ENCODE measurements at places on chromosomes 1 and 21. TPM values are rescaled to one million over a fixed set of nuclear protein-coding genes. Genes with fewer than 3 reads are reported as not detected.

DNA sequence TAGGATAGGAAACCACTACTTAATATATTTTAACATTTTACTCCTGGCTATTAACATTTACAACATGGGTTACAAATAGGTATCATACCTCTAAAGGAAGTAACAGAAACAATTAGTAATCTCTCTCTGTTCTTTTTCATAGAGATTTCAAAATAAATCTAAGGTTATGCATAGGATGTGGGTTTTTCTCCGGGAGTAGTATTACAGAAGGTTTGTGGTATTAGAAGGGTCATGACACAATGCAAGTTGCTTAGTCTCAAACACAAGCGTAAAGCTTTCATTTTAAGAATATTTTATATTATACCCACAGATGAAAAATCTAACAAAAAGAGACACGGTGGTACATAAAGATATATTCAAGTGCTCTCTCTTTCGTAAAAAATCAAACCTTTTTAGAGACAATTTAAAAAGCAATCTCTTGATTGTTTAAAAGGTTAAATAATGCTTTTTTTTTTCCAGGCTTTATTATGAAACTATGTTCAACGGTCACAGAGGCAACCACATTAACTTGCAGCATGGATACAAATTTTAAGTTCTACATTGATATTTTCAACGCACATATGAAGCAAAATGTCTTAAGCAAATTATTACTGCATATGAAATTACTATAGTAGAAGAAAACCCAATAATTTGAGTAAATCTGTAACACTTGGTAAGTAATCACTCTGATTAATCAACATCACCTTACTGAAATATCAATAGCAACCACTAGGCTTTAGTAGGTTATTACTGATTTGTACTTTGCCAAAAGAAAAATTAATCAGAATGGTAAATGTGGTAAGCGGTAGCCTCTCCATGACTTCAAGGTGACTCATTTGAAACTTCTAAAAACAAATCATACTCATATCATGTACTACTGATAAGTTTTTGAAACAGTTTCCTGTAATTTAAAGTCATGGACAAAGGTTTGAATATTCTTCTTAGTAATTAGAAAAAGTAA is 97.4 kb upstream of the GFI1 start:
- H3K36me3 ChIP-seq = peaks cover 19% of the 10 kb centered on the region
- peaks cover 66% of the 10 kb centered on the region for H3K4me1 ChIP-seq
- peak overlapping the region; percentile 95 for H3K27ac ChIP-seq
- H3K27me3 ChIP-seq = no peaks in the 10 kb centered on the region

DNA sequence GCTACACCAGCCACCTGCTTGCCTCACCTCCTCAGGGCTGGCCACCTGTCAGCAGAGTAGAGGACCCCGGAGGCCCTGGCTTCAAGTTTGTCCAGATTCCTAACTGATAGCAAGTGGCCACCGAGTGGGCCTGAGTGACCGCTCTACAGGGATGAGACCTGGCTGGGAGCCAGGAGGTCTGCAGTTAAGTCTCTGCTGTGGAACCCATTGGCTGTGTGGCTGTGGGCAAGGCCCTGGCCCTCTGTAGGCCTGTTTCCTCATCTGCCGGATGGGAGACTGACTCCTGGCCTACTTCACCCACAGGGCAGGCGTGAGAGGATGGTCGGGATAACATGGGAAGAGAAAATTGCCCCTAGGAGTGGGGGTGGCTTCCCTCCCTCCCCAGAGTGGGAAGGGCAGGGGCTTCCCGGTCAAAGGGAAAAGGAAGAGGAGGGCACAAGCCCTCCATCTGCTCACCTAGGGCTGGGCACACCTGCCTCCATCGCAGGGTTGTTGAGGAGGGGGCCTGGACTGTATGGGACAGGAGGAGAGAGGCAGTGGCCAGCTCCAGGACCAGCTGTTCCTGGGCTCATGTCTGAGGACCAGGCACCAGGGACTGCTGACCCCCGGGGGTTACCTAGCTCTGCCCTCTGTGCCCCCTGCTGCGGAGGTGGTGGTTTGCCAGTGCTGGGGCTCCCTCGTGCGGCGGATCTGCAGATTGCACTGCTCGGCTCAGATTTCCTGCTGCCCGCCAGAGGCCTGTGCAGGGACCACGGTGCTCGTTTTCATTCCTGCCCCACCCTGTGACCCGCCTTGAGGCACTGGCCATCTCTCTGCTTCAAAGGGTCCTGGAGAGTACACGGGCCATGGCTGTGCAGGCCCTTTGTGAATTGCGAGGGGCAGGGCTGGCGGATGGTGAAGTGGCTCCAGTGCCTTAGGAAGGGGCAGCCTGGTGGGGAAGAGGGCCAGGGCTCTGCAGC is 9.1 kb upstream of the MTFR1L start:
- no peaks in the 10 kb centered on the region for H3K4me1 ChIP-seq
- no peak overlapping the region for H3K27ac ChIP-seq
- DNase-seq = peak; percentile 89
- H3K27me3 ChIP-seq = no peaks in the 10 kb centered on the region

- DNase-seq = no peak
- no peak overlapping the region for H3K27ac ChIP-seq
- H3K4me1 ChIP-seq = no peaks in the 10 kb centered on the region
- no peak overlapping the region for H3K4me3 ChIP-seq
- H3K27me3 ChIP-seq = peaks cover 5% of the 10 kb centered on the region
Observed at GRCh38 chr1:171055966-171056643, 34.6 kb upstream of the FMO3 start.

GRCh38 chr21:23725576-23725975 is 1881.7 kb downstream of the MRPL39 start:
- DNase-seq = no peak
- H3K4me3 ChIP-seq = no peak overlapping the region
- H3K27me3 ChIP-seq = no peaks in the 10 kb centered on the region
- H3K4me1 ChIP-seq = no peaks in the 10 kb centered on the region

DNA sequence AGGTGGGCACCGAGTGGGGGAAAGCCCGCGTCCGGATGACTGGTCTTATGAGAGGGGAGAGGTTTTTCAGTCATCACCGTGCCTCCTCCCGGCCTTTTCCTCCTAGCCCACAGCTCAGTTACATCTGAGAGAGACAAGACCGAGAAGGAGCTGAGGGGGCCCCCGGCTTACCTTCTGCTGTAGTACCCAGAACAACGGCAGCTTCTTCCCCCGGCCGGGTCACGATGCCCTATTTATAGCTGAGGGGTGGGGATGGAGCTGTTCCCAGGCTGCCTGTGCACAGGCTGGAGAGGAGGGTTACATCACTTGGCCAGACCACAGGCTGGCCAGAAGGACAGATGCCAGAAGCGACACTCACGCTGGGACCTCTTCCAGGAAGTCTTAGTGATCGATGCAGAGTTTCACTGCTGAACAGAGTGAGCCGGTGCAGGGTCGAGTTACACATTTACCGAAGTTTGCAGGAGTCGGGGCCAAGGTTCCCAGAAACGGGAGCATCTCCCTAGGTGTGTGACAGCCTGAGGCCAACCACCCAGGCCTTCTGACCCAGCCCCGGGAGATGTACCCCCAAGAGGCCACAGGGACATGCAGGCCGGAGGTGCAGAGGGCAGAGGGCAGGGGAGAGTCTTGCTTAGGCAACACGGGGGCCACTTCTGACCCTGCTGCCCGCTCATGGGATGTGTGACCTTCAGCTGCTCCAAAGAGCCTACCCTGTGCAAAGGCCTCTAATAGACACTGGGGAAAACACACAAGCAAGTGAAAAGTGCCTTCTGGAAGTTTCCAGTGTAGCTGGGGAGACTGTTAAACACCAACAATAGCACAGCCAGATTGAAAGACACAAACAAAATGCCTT is at the start of gene AGT:
Gene AGT (minus strand): TSS at position 208 of the 850 bp plus-strand sequence. CDS start 3,299 bp downstream, outside the sequence.
- no peak within 1 kb of the TSS for H3K4me3 ChIP-seq
- H3K27ac ChIP-seq = no peak within 1 kb of the TSS
- no peaks in the 10 kb centered on the region for H3K4me1 ChIP-seq
- H3K36me3 ChIP-seq = no peaks in the 10 kb centered on the region
- DNase-seq = no peak

GRCh38 chr1:84834419-84835064 is 58.5 kb downstream of the LPAR3 start:
- DNase-seq = no peak
- H3K4me3 ChIP-seq = no peak overlapping the region
- H3K27me3 ChIP-seq = no peaks in the 10 kb centered on the region
- no peaks in the 10 kb centered on the region for H3K36me3 ChIP-seq

DNA sequence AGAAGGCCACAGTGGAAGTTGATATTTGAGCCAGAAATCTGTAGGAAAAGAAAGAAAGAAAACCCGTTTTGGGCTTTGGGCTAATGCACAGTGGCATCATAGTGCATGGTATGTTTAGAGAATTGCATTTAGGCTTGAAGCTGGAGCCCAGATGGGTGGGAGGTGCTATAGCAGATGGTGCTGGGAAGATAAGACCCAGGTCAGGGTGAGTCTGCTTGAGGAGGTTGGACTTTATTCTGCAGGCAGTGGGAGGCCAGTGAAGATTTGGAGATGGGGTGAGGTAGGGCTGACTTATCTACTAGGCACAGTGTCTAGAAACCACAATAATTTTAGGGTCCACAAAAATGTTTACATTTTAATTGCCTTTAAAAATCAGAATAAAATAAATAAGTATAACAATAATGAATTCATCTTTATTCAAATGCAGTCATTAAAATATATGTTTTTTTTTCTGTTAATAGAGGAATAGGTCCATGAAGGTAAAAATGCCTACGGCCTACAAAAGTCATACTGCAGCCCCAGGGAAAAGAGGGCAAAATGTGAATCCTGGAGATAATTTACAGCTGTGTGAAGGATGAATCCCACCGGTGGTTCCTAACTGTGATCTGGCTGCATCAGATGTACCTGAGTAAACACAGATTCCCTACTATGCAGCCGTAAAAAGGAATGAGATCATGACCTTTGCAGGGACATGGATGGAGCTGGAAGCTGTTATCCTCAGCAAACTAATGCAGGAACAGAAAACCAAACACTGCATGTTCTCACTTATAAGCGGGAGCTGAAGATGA is 8.7 kb downstream of the DNAJC6 start:
- peaks cover 3% of the 10 kb centered on the region for H3K36me3 ChIP-seq
- DNase-seq = no peak
- no peak overlapping the region for H3K27ac ChIP-seq
- peaks cover 13% of the 10 kb centered on the region for H3K27me3 ChIP-seq

DNA sequence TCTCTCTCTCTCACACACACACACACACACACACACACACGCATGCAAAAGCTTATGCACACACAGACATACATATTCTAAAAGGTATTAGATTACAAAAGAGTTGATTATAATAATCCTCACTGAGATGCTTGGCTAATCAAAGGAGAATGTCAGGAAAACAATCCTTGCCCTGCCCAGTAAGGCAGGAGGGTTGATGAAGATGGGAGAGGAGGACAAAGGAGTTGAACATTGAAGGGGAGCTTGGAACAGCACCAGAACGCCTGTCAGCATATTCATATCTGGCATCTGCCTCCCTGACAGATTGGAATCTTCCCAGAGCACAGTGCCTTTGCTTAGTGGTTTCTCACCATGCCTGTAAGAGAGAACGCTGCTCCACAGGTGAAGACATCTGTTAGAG is 68.6 kb upstream of the PALMD start:
- no peak overlapping the region for H3K4me3 ChIP-seq
- DNase-seq = no peak
- no peaks in the 10 kb centered on the region for H3K36me3 ChIP-seq
- no peak overlapping the region for H3K27ac ChIP-seq

GJA4 gene
- not detected for total RNA-seq

HAO2 gene
- not detected for total RNA-seq

SPATA6 gene
- total RNA-seq = 1.7 TPM

CELA2B gene
- not detected for total RNA-seq

Measured in activated CD8-positive, alpha-beta T cell treated with anti-CD3 and anti-CD28 coated beads for 36 hours (primary cell).